ENCODE measurements at places on chromosomes 11 and 22.
A peak's percentile ranks its signal among the peaks of the same experiment; 100 is the strongest.

DNA sequence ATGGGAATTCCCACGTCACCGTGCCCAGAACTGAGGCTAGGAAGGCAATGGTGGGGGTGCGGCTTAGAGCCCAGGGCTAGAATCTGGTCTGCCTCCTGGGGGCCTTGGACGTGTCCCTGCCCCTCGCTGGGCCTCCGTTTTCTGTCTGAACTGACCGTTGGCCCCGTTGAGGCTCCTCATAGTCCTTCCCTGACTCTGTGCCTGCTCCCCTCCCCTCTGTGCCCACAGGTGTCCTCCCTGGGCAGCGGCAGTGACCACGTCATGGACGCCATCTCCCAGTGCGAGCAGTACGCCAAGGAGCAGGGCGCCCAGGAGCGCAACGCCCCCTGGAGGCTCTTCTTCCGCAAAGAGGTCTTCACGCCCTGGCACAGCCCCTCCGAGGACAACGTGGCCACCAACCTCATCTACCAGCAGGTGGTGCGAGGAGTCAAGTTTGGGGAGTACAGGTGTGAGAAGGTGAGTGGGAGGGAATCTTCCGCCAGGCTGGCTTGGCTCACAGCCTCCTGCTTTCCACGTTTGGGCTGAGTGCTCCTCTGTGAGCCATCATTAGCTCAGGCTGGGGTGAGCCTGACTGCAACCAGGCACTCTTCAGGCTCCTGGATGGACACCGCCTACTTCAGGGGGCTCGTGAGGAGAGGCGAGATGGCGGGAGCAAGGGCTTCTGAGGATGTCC, 63.9 kb downstream of the MYO7A start:
- no peak for DNase-seq

GRCh38 chr11:45828996-45829395, 18.3 kb upstream of the CRY2 start:
- DNase-seq: no peak

DNA sequence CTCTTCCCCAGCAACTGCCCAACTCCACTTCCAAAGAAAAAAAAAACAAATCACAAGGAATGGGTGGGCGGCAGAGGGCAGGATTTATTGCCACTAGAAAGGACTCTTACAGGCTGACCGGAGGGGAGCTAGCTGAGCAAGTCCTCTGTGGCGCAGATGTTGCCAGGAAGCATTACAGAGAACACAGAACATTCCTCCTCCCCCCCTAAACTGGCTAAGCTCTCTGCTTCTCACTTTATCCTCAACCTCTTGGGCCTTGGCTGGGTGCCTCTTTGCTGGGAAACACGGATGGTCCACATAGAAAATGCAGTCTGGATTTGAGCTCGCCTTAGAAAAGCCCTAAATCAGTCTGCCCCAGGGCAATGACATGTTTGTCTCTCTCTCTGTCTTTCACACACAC, 12.6 kb upstream of the FJX1 start:
- no peak for DNase-seq

DNA sequence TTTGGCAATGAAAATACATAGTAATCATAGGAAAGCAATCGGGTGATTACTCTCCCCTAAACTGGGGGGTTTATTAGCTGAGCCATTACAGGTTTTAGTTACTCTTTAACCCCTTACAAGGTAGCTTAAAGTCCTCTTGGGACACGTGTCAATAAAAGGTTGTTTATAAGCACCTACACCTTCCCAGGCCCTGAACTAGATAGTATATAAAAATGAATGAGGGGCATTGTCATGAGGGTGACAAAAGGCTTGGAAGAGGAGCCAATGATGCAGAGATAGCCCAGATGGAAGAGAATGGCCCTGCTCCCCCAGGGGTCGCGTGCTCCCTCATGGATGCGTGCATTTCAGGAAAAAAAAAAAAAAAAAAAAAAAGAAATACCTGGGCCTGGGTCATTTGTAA, 276.9 kb downstream of the TBC1D22A start:
- no peak for DNase-seq

DNA sequence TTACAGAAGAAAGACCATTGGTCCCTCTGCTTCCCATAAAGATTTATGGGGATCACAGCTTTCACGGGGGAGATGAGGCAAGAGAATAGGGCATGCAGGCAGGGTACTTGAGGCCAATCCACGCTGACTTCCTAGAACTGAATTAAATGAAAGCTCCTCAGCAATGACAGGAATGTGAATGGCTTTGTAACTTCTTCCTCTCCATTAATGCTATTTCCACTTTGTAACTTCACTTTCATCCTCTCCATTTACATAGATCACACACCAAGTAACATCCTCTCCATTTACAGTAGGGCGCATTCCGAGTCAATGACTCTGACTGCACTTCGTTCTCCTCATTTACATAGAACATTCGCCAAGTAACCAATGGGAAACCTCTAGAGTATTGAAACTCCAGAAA, 89.8 kb downstream of the PIWIL4 start:
- DNase-seq: no peak

GRCh38 chr11:117279711-117280376, 11.3 kb upstream of the BACE1-AS start:
- no peak for DNase-seq

DNA sequence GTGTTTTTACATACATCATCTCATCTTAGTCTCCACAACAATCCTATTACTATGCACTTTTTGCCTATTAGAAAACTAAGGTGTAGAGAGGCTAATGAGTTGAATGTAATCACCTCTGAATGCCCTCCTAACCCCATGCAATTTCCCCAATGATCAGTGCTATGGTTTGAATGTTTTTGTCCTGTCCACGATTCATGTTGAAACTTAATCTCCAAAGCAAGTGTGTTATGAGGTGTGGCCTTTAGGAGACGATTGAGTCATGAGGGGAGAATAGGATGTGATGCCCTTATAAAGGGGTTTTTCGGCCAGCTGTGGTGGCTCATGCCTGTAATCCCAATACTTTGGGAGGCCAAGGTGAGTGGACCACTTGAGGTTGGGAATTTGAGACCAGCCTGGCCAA, 2.0 kb upstream of the CCDC73 start:
- peak; percentile 20 for DNase-seq
